HAP-1 (cell line): ENCODE measurements at places on chromosomes 11 and 22.

GRCh38 chr11:61601512-61601911, 20.6 kb upstream of the SYT7 start:
- no peak for DNase-seq

- DNase-seq = no peak
Observed at GRCh38 chr11:3183523-3183922, 18.4 kb upstream of the OSBPL5 start.

DNA sequence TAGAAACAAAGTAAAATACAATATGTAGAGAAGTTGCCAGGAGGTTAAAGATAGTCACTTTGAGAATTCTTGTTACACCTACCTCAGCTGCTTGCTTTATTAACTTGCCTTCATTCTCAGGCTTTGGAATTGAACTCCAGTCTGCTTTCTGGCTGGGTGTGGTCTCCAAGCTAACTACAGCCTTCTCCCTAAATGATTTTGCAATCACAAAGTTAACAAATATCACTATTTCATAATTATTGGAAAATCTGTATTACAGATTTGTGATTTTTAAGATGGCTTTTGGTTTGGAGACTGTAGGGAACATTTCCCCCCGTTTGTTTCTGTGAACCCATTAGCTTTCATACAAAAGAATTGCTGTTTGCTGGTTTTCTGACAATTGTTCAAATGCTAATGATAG, 2.2 kb downstream of the PLAAT5 start:
- no peak for DNase-seq

GRCh38 chr11:3831378-3832239, 9.2 kb downstream of the RHOG start:
- no peak for DNase-seq

DNA sequence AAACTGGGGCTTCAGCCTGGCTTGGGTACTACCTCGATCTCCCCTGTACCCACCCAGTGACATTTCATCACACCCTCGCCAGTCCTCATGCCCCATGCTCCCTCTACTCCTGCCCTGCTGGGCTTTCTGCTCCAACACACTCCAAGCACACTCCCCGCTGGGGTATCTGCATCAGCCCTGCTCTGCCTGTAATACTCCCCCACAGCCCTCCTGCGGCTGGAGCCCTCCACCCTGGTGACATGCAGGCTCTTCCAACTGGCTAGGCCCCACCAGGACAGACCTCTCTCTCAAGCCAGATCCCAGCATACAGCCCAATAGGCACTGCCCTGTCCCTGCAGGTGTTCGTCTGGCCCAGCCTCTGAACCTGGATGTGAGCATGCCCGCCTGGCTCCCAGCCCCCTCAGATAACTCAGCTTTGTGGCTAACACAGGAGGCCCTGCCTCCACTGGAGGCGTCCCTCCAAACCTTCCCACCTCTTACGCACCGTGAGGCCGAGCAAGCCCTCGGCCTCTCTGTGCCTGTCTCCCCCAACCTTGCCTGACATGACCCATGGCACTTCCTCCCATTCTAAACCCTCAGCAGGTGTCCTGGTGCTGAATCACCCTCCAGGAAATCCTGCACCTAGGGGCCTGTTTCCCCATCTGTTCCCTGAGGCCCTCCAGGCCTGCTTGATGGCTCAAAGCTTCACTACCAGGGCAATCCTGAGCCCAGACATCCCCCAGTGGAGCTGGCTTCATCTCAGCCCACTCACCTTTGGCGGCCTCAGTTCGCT, 33.5 kb upstream of the TXNRD2 start:
- DNase-seq = no peak

GRCh38 chr22:23837911-23838680, 710 bp downstream of the DERL3 start:
- DNase-seq = no peak

DNA sequence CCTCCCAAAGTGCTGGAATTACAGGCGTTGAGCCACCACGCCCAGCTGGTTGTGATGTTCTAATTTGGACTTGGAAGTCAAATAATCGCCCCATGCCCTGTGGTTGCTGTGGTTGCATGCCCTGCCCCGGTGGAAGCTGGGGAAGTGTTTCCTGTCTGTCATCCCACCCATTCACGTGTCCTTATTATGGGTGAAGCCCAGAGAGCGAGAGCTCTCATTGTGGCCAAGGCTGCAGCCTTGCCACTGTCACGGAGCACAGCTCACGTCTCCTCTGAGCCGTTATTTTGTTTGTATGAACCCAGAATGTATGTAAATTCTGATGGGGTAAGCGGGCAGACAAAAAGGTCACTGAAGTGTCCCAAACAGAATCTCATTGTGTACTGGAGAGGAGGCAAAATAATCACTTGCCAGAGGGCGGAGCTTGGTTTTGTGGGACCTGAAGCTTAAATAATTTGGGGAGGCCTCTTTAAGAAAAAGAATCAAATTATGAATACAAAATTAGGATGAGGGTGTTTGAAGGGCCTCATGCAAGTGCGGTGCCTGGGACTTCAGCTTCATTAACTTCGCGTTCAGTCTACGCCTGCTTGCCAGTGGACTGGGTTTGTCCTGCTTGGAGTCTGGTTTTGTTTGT, 25.8 kb upstream of the TREH start:
- peak; percentile 66 for DNase-seq

DNA sequence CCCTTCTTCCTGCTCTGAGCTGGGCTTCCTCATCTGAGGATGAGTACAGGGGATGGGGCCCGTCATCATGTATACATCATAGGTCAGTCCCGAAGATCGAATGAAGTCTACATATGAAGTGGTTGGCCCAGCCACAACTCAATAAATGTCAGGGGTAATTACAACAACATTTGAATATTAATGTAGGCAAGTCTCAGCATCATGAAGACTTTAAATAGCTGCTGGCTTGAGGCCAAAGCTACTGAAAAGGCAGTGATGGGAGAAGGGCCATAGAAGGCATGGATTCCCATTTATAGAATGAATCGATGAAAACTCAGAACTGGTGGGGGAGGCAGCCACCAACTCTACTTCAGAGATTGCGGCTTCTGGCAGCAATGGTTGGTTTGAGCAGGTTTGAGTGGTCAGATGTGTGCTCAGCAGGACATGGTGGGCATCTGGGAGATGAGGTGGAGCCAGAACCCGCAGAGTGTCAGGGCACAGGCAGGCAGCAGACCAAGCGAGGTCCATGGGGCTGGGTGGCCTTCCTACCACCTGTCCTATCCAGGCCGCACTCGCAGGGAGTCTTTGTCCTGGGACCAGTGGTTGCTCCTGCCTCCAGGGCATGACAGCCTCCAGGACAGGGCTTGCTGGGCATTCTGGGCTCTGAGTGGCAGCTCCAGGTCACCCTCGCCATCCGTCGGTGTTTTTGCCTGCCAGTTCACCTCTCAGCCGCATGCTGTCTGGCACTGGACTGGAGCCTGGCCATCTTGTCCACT, 919.1 kb downstream of the TBC1D22A start:
- DNase-seq = no peak

DNA sequence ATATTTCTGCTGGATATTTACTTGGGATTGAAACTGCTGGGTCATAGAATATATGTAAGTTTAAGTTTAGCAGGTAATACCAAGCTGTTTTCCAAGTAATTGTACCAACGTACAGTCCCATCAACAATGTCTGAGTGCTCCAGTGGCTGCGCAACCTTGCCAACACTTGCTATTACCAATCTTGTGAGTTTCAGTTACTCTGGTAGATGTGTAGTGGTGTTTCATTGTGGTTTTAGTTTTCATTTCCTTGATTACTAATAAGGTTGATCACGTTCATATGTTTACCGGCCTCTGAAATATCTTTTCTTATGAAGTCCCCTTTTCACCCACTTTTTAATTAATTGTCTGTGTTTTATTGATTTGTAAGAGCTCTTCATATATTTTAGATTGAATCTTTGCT, 370.6 kb upstream of the CADM1 start:
- DNase-seq = no peak

- no peak for DNase-seq
Observed at GRCh38 chr11:98572941-98573340, 447.8 kb upstream of the CNTN5 start.

DNA sequence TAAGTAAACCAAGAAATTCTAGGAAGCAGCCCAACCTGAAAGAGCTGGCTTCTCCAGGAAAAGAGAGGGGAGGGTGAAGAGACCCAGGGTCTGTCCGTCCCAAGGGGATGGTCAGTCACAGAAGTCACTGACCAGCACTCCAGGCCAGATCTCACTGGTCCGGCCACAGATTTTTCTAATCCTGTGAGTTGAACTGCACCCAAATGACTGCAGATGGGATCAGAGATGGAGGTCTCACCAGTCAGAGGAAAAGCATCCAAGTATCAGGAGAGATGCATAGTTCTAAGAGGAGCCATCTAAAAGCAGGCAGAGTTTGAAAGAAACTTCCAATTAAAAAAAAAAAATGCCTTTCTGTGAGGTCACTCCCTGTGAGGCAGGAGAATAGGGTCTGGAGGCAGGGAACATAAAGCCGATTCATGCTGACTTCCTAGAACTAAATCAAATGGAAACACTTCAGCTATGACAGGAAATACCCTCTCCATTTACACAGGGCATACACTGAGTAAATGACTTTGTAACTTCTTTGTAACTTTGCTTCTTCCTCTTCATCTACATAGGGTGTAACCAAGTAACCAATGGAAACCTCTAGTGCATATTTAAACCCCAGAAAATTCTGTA, 144.5 kb downstream of the CCDC34 start:
- DNase-seq = no peak

DNA sequence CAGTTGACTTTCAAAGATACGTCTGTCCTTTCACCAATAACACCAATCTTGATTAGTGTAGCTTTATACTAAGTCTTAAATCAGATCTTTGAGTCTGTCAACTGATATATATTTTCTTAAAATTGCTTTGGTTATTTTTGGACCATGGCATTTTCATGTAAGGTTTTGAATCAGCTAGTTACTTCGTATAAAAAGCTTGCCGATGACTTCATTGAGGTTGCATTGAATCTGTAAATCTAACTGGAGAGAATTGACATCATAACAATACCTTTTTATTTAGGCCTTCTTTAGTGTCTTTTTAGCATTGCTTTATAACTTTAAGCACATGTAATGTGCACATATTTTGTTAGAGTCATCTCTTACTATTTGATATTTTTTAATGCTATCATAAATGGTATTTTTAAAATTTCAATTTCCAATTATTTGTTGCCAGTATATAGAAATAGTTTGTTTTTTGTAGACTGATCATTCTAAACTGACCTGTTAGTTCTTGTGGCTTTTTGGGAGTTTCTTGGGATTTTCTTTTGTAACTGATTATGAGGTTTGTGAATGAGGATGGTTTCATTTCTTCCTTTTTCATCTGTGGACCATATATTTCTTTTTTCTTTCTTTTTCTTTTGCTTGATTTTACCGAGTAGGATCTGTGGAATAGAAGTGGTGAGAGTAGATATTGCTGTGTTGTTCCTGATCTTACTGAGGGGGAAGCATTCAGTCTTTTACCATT, 61.4 kb downstream of the DDX10 start:
- DNase-seq = no peak

DNA sequence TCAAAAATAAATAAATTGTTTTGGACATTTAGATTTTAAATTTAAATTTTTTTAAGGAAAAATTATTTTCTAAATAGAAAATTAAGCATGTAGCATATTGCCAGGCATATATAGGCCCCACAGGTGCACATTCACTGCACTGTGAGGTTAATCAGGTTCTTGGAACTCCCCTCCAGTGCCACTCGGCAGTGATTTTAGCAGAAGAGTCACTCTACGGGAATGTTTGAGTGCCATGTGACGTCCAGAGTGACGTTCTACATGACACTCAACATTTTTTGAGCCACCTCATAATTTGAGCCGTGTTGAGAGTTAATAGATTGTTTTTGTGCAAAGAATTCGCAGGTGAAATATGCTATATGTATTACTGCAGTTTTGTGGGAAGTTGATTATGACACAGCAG, 77.4 kb downstream of the SWAP70 start:
- no peak for DNase-seq

DNA sequence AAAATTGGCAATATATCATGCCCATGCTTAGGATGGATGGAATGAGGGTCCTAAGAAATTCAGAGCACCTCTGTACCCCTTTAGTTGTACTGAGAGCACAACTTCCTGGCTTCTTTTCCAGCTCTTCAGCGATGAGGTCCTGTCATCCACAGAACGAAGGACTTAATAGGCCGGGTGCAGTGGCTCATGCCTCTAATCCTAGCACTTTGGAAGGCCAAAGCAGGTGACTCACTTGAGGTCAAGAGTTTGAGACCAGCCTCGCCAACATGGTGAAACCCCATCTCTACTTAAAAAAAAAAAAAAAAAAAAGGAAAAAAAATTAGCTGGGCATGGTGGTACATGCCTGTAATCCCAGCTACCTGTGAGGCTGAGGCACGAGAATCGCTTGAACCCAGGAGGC, 125.3 kb upstream of the BMAL1 start:
- no peak for DNase-seq

GRCh38 chr22:23704829-23705228, 14.0 kb downstream of the RGL4 start:
- DNase-seq = no peak

DNA sequence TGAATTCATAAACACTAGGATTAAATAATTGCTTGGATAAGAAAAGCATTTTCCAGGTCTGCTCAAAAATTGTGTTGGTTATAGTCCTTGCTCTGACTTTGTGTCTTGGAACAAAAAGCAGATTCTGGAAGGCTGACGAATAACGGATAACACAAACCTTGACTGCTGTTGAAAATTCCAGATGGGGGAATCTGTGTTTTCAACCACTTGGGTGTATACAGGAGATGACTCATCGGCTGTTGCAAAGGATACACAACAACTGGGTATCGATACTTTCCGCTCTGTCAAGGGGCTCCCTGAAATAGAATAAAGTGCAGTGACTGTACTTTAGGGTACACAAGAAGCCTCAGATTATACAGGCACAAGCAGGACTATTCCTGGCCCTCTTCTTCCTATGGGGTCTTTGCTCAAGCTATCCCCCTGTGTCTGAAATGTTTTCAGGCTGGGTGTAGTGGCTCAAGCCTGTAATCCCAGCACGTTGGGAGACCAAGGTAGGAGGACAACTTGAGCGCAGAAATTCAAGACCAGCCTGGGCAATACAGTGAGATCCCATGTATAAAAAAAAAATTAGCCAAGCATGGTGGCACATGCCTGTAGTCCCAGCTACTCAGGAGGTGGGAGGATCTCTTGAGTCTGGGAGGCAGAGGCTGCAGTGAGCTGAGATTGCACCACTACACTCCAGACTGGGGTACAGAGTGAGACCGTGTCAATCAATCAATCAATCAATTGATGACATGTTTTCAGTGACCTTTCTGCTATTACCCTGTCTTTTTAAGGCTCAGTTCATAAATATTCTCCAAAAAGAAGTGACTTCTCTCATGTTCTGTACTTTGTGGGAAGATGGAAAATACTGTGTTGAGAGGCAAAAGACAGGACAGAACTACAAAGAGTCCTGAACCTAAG, 48.6 kb upstream of the UCP3 start:
- no peak for DNase-seq

DNA sequence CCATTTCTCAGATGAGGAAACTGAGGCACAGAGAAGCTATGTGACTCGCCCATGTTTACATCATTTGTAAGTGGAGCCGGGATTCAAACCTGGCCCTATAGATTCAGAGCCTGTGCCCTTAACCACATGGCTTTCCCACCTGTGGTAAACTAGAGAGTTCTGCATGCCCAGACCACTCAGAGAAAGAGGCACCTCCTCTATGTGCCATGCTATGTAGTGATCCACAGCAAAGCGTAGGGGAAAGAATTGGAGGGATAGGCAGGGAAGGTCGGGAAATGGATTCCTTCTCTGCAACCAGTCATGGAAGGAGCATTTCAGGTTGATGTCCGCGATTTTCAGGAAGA, 15.4 kb upstream of the POU2AF2 start:
- no peak for DNase-seq

GRCh38 chr22:23752090-23752691, 1.3 kb upstream of the ZNF70 start:
- no peak for DNase-seq

- DNase-seq = no peak
Observed at GRCh38 chr11:104967534-104968354, 630 bp downstream of the CASP4 start.

- DNase-seq = no peak
Observed at GRCh38 chr22:40728731-40729189, 49.5 kb downstream of the MCHR1 start.
